ENCODE measurements at places on chromosomes 16 and 17. TPM values are rescaled to one million over a fixed set of nuclear protein-coding genes. Genes with fewer than 3 reads are reported as not detected.

DNA sequence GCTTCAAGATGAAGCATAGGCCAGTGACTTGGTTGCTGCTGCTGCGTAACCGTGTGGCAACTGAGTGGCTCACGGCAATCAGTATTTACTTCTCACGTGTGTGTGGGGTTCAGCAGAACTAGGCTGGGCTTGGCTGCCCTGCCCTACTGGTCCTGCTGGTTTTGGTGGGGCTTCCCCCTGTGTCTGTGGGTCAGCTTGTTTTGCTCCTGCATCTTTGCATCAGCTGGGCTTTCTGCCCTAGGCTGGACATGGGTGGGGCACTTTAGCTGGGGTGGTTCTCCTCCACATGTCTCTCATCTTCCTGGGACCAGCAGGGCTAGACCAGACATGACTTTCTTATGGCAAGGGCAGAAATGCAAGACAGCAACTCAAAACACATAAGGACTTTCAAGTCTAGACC lies 550.5 kb downstream of the MAF start:
- H3K27ac ChIP-seq = no peak overlapping the region
- no peaks in the 10 kb centered on the region for H3K36me3 ChIP-seq
- no peaks in the 10 kb centered on the region for H3K27me3 ChIP-seq
- H3K4me1 ChIP-seq = no peaks in the 10 kb centered on the region

Gene IL21R
- total RNA-seq = not detected

Gene GPR139
- not detected for total RNA-seq

DNA sequence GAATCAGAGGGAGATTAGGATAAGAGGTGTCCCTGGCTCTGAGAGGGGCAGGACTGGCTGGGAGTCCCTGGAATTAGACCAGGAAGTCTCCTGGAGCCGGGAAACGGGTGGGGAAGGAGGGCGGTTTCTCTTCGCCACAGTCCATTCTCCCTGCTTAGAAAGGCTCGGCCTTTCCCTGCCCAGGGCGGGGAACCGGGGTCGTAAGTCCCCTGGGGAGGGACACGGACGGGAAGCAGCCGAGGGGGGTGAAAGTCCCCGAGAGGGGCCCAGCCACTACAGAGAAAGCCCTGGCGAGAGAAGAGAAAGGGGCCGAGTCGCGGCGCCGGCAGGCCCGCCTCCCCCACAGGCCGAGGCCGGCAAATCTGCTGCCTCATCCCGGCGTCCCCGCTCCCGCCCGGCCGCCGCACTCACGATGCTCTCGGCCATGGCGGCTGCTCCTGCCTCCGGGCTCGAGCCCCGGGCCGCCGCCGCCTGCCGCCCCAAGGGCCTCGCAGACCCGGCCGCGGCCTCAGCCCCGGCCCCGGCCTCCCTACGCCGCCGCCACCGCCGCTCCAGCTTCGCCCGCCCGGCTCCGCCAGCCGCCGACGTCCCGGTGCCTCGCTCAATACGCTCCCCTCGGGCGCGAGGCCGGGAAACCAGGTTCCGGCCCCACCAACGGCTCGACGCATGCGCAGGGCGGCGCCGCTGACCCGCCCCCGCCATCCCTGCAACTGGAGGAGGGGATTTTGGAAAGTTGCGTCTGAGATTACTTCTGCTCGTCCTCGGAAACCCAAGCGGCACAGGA lies at the start of the genes NPLOC4 and TSPAN10:
Gene NPLOC4 (minus strand): TSS at position 608 of the 784 bp plus-strand sequence. CDS start 182 bp downstream, at position 426.
Gene TSPAN10 (plus strand): TSS at position 692 of the 784 bp plus-strand sequence. CDS start 5,217 bp downstream, outside the sequence.
- H3K27me3 ChIP-seq = no peaks in the 10 kb centered on the region
- DNase-seq = peak; percentile 71
- H3K27ac ChIP-seq = peak within 1 kb of the TSS; percentile 76

Gene MTSS2
- total RNA-seq = 11.2 TPM

Gene HOXB3
- 2.2 TPM for total RNA-seq

DNA sequence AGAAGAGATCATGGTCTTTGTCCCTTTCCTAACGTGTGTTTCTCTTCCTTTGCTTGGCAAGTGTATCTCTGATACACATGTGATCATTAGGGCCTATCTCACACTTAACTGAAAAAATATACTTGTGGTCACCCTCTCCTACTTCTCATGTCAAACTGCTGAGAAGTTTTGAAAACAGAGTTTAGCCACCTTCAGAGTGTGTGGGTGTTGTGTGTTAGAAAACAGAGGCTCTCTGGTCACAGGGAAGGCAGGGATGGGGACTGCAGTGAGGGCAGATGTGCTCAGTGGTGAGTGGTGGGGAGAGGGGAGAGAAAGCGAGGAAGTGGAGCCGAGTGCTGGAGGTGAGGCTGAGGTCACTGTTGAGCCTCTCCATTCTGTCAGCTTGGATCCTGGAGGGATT lies 29.4 kb downstream of the GRB7 start:
- no peak for DNase-seq
- H3K27me3 ChIP-seq = no peaks in the 10 kb centered on the region
- H3K27ac ChIP-seq = no peak overlapping the region
- no peaks in the 10 kb centered on the region for H3K4me1 ChIP-seq
- no peak overlapping the region for H3K4me3 ChIP-seq

Gene ABCC6
- total RNA-seq = 16.6 TPM

Gene YPEL3
- total RNA-seq = 18.6 TPM

Gene CLEC3A
- not detected for total RNA-seq

DNA sequence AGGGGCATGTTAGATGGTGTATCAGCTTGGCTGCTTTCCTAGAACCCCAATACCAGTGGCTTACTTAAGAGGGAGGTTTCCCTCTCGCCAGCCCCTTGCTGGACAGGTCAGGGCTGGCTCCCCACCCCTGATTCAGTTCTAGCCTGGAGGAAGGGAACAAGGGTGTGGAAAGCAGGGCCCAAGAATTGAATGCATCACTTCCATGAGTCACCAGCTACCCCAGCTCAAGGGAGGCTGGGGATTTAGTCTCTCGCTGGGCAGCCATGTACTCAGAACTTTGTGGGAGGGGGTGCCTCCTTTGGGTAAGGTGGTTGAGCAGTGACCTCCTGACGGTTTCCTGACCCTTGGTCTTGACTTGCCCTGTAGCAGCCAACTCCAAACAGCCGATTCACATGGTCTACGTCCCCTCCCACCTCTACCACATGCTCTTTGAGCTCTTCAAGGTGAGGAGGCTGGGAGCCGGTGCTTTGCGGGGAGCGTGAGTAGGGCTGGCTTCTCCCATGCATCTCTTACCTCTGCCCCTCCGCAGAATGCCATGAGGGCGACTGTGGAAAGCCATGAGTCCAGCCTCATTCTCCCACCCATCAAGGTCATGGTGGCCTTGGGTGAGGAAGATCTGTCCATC lies 12.8 kb downstream of the PDK2 start:
- H3K4me1 ChIP-seq = peaks cover 15% of the 10 kb centered on the region
- peak; percentile 15 for DNase-seq
- H3K27ac ChIP-seq = no peak overlapping the region
- no peak overlapping the region for H3K4me3 ChIP-seq
- peaks cover 24% of the 10 kb centered on the region for H3K36me3 ChIP-seq

Data from pancreas (tissue), 10 donors.